ENCODE measurements at places on chromosomes 6 and 20. TPM values are rescaled to one million over a fixed set of nuclear protein-coding genes. Genes with fewer than 3 reads are reported as not detected.

- DNase-seq = no peak
These were observed 12.9 kb downstream of the MDGA1 start for GRCh38 chr6:37684801-37685200.

DNA sequence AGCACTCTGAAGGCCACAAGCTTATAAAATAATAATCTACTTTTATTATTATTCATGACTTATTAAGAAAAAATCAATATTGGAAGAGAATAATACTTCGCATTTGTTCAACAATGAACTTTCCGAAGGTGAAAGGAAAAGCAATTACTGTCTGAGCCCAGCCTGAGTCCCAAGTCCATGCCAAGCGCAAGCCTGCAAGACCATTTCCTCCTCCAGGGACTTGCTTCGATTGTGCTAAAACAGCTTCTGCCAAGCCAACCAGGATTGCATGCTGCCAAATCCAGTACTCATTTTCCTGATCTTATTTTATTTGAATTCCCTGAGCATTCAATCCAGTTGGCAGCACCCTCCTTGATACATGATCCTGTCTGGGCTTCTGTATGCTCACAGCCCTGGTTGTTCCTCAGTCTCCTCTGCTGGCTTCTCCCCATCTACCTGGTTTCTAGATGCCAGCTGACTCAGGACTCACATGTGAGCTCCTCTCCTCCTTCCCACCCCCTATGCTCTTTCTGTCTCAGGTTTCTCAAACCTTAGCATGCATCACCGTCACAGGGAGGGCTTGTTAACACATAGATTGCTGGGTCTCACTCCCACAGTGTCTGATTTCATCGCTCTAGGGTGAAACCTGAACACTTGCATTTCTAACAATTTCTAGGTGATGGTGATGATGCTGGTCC is 55.9 kb upstream of the PSMF1 start:
- peak; percentile 25 for DNase-seq

GRCh38 chr20:10321138-10321717 is 102.6 kb downstream of the SNAP25 start:
- no peak for DNase-seq

- DNase-seq = no peak
These were observed 875.4 kb upstream of the MAP3K7 start for GRCh38 chr6:91462241-91462640.

- no peak for DNase-seq
These were observed 122.8 kb downstream of the SYCP2 start for GRCh38 chr20:59810449-59811187.

DNA sequence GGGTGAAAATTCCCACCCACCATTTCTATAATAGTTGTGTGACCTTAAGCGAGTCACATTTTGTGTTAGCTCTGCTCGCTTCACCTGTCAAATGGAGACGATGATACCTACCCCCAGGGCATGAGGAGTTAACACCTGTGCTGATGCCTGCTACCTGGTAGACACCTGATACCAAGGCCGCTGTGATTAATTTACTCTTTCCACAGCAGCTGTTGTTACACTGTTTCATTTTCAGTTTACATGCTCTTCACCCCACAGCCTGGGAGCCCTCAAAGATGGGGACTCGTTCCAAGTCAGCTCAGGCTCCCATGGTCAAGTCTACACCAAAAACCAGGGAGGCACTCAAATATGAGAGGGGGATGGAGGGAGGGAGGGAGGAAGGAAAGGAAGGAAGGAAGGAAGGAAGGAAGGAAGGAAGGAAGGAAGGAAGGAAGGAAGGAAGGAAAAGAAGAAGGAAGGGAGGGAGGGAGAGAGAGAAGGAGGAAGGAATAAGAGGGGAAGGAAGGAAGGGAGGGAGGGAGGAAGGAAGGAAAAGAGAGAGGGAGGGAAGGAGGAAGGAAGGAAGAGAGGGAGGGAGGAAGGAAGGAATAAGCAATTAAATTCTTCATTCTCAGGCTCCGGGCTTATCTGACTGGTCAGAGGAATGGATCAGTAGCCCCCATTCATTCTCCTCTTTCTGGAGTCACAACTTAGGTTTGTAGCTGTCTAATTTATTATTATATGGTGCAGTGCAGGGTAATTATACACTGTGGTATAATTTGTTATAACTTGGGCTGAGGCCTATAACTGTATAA is 40.9 kb downstream of the PDYN start:
- DNase-seq = no peak

- DNase-seq = no peak
These were observed 80.6 kb downstream of the ADGB start for GRCh38 chr6:146679386-146679785.

DNA sequence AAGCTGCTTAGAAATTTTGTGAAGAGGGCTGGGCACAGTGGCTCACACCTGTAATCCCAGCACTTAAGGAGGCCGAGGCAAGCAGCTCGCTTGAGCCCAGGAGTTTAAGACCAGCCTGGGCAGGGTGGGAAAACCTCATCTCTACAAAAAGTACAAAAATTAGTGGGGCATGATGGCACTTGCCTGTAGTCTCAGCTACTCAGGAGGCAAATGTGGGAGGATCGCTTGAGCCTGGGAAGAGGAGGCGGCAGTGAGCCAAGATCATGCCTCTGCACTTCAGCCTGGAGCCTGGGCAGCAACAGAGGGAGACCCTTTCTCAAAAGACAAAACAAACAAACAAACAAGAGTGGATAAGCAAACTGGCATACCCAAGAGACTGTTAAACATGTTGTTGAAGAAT is 308.3 kb upstream of the ADGRB3 start:
- DNase-seq = no peak

DNA sequence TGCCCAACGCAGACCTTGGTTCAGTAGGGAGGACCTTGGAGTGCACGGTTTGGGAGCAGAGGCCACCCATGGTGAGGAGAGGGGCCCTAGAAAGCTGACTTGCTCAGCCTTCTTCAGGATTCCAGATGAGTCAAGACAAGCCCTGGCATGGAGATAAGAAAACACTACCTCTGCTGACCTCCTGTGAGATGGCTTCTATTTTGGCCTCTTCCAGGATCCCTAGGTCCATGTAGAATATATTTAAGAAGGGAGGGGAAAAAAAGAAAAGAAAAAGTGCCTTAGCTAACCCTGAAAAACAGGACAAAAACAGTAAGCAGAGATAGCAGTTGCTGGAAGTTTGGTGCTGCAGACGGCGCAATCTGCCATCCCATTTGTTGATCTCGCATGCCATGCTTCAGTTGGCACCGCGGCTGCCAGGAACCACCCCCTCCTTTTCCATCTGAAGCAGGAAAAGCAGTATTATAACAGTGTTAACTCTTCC is 100.0 kb downstream of the ARMC2 start:
- no peak for DNase-seq

- DNase-seq = no peak
These were observed 72.6 kb upstream of the STXBP5 start for GRCh38 chr6:147131532-147132128.

GRCh38 chr20:3758566-3758965 is 9.0 kb downstream of the ADISSP start:
- no peak for DNase-seq

GRCh38 chr6:16496210-16496609 is 257.8 kb downstream of the GMPR start:
- DNase-seq = no peak

- no peak for DNase-seq
These were observed 192.2 kb downstream of the RFPL4B start for GRCh38 chr6:112539355-112539754.

GRCh38 chr20:301886-302848 is 4.8 kb downstream of the ZCCHC3 start:
- DNase-seq = no peak

GRCh38 chr20:36957875-36958667 is 6.6 kb upstream of the SAMHD1 start:
- no peak for DNase-seq

DNA sequence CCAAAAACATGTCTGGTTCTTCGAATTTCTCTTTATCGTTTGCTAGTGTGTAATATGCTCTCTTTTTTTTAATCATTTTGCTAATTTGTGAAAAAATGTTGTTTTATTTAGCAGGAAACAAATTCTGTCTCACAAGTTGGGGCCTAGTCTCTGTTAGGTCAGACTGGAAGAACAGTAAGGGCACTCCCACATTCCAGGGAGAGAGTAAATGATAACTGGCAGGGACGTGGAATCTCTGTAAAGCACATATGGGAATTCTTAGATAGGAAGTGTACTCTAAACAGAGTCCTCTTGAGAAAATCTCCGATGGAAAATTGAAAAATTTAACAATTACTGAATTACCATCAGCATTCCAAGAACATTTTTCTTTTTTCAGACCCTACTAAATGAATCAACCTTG is 16.4 kb upstream of the CCDC28A start:
- DNase-seq = no peak

DNA sequence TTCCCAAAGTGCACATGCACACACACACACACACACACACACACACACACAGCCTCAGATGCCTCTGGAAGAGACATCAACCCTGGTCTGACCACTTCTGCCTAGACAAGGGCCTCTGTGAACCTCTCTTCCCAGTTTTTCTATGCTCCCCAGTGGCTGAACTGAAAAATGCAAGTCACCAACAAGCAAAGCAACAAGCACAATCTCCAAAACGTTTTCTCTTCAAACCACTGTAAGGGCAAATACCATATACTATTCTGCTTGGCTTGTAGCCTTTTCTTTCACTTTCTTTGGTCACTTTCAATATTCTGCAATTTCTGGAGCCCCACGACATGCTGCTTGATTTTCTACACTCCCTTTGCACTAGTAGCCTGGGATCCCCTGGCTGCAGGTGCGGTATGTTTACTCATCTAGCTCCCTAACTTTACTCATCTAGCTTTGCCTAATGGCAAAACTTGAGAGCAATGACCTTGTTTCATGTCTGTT is 121.4 kb upstream of the DST start:
- no peak for DNase-seq

- DNase-seq = no peak
These were observed 7.8 kb upstream of the EZR start for GRCh38 chr6:158826819-158827501.

DNA sequence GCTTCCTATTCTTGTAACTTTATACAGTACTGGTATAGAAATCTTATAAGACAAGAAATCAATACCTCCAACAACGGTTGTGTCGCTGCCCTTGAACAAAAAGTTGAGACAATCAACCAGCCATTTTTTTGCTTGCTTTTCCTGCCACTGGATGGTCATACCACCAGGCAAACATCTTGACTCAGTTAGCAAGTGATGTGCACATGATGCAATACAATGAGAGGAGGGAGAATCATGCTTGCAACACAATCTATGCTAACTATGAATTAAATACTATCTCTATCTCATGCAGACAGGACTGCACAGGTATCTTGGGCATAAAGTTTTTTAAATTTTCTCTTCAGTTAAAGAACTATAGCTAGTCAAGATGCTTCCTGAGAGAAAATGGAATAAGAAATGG is 877.7 kb upstream of the CITED2 start:
- DNase-seq = no peak

The BHLHE23 gene
- not detected for polyA plus RNA-seq

The WFDC10B gene
- polyA plus RNA-seq = not detected

The LKAAEAR1 gene
- not detected for polyA plus RNA-seq

The AVP gene
- 0.64 TPM for polyA plus RNA-seq

The PDE7B gene
- 8.5 TPM for polyA plus RNA-seq

The EPB41L1 gene
- polyA plus RNA-seq = 68.1 TPM

The RNGTT gene
- polyA plus RNA-seq = 14.5 TPM

The LGSN gene
- 0.96 TPM for polyA plus RNA-seq

The TMC2 gene
- polyA plus RNA-seq = 0.20 TPM

The PHACTR3 gene
- polyA plus RNA-seq = 9.7 TPM

All from renal cortex interstitium (tissue), 15 donors.